ENCODE measurements at places on chromosomes 11 and 22.
A peak's percentile ranks its signal among the peaks of the same experiment; 100 is the strongest.

DNA sequence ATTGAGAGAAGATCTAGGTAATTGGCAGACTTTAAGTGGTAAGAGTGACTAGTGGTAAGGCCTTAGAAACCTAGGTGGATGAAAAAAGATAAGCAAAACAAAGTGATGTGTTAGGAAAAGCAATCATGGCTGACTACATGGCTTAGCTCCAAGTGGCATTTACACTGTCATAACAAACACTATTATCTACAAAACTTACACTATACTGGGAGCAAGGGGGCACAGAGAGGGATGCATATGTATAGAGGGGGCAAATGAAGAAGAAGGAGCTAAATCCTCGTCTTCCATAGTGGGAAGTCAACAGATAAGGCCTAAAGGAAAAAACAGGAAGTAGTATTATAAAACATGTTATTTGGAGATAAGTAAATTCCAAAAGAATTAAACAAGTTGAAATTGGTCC is 32.5 kb downstream of the ADORA2A start:
- no peak overlapping the region for H3K4me3 ChIP-seq
- no peaks in the 10 kb centered on the region for H3K36me3 ChIP-seq
- no peak for DNase-seq
- no peaks in the 10 kb centered on the region for H3K27me3 ChIP-seq
- H3K27ac ChIP-seq, result no peak overlapping the region
- H3K4me1 ChIP-seq, result peaks cover 8% of the 10 kb centered on the region

DNA sequence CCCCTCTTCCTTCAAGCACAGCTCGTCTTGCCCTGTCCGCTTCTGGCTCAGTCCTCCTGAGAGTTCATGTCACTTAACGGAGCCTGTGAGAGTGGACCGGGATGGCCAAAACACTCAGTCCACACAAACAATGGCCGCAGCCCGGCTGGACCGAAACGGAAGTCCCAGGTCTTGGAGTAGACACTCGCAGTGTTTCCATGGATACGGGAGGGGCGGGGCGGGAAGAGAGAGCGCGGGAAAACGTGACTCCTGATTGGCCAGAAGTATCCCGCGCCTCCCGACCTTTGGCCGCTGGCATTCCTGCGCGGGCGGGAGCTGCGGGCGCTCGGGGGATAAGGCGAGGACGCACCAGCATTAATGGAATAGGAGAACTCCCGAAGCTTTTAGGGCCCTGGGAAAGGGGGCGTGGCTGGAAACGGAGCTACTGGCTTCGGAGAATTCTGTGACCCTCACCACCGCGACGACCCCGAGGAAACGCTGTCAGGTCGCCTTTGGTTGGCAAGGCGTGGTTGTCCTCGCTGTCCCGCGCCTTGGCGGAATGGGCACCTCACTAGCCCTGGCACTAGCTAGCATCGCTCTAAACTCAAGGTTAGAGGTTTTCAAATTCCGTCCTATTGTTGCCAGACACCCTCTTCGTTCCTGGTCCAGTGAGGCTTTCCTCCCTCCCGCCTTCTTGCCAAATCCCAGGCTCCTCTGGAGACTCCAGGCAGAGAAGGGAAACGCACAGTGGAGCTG is at the start of the genes NLRP14 and ZNF214:
TSS of gene NLRP14 (plus strand) at position 297 of the 735 bp plus-strand sequence. CDS start 18,108 bp downstream, outside the sequence.
TSS of gene ZNF214 (minus strand) at position 164 of the 735 bp plus-strand sequence. CDS start 17,511 bp downstream, outside the sequence.
- peak within 1 kb of the TSS; percentile 26 for H3K4me3 ChIP-seq
- no peaks in the 10 kb centered on the region for H3K36me3 ChIP-seq
- no peak for DNase-seq
- H3K4me1 ChIP-seq, result no peaks in the 10 kb centered on the region
- peaks cover 16% of the 10 kb centered on the region for H3K27me3 ChIP-seq

DNA sequence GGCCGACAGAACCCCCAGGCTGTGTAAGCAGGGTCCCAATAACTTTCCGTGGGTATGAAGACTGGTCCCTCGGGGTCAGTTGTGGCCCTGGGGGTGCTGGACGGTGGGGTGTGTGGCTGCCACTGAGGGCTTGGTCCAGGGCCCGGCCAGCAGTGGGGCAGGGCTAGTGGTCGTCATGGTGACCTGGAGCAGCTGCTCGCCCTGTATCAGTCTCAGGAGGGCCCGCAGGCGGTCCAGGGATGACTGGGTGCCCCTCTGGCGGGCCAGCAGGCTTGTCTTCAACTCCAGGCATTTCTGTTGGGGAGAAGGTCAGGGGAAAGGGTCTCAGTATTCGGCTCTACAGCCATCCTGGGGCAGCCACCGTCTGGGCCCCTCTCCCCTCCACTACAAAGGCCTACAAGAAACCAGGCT is 126.8 kb downstream of the PHF21B start:
- H3K4me3 ChIP-seq, result no peak overlapping the region
- no peaks in the 10 kb centered on the region for H3K4me1 ChIP-seq
- no peak for DNase-seq

- H3K27ac ChIP-seq, result peak overlapping the region; percentile 85
- no peaks in the 10 kb centered on the region for H3K36me3 ChIP-seq
- peaks cover 55% of the 10 kb centered on the region for H3K4me1 ChIP-seq
- peak overlapping the region; percentile 49 for H3K4me3 ChIP-seq
- no peaks in the 10 kb centered on the region for H3K27me3 ChIP-seq
Measured at GRCh38 chr22:39932918-39933649, 27.1 kb upstream of the TMA7B start.

DNA sequence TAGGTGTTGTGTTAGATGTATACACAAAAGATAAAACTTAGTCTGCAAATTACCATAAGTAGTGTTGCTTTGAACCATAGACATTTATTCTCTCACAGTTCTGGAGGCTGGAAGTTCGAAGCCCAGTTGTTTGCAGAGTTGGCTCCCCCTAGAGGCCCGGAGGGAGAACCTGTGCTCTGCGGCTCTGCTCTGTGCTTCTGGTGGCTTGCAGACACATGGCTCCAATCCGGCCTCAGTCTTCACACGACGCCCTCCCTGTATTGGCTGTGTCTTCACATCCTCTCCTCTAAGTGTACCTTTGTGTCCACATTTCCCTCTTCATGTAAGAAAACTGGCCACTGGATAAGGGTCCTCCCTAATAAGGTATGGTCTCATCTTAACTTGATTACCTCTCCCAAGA is 128.4 kb downstream of the OPCML start:
- no peak overlapping the region for H3K27ac ChIP-seq
- H3K27me3 ChIP-seq, result no peaks in the 10 kb centered on the region
- no peak for DNase-seq
- H3K4me3 ChIP-seq, result no peak overlapping the region
- H3K4me1 ChIP-seq, result no peaks in the 10 kb centered on the region
- H3K36me3 ChIP-seq, result no peaks in the 10 kb centered on the region

Data from natural killer cell treated with Interleukin-12 subunit alpha and Interleukin-12 subunit beta and Interleukin-15 and Interleukin-18, amount 100 ng/mL, for 72 hours (primary cell).